Activated T-helper 17 cell treated with anti-CD3 and anti-CD28 coated beads, Interleukin-2, amount 50 U/mL, for 72 hours (primary cell): ENCODE measurements at places on chromosomes 12 and 14.

- H3K4me3 ChIP-seq = peak overlapping the region; percentile 61
- H3K36me3 ChIP-seq = no peaks in the 10 kb centered on the region
- H3K4me1 ChIP-seq = peaks cover 18% of the 10 kb centered on the region
- H3K27me3 ChIP-seq = no peaks in the 10 kb centered on the region
- H3K27ac ChIP-seq = peak overlapping the region; percentile 85
- ATAC-seq = peak; percentile 88
Observed at GRCh38 chr14:65179918-65180724, 77.8 kb upstream of the MAX start.

GRCh38 chr12:131347345-131347714, 363.6 kb upstream of the SFSWAP start:
- peaks cover 17% of the 10 kb centered on the region for H3K27me3 ChIP-seq
- no peaks in the 10 kb centered on the region for H3K36me3 ChIP-seq
- no peak overlapping the region for H3K4me3 ChIP-seq
- ATAC-seq = no peak
- no peaks in the 10 kb centered on the region for H3K4me1 ChIP-seq

DNA sequence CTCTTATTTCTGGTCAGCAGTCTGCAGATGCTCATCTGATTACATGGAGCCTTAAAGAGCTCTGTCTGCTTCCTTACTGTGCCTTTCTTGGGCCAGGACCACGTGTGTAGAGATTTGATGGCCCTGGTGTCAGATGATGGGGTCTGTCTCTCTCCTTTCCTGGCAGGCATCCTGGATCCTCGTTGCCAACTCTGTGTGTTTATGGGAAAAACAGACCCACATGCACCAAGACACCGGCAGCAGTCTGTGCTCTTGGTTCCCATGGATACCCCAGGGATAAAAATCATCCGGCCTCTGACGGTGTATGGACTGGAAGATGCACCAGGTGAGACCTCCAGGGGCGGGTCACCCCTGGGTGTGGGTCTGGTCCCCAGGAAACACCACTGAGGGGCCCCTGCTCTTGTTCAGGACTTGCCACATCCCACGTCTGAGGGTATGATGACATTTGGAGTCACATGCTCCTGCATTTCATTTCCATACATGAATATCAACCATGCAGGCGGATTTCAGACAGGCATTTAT, 18.5 kb upstream of the ALDH2 start:
- peaks cover 65% of the 10 kb centered on the region for H3K36me3 ChIP-seq
- no peaks in the 10 kb centered on the region for H3K27me3 ChIP-seq

- no peaks in the 10 kb centered on the region for H3K36me3 ChIP-seq
- no peak for ATAC-seq
Observed at GRCh38 chr14:100834794-100835547, 9.1 kb downstream of the MEG3 start.

DNA sequence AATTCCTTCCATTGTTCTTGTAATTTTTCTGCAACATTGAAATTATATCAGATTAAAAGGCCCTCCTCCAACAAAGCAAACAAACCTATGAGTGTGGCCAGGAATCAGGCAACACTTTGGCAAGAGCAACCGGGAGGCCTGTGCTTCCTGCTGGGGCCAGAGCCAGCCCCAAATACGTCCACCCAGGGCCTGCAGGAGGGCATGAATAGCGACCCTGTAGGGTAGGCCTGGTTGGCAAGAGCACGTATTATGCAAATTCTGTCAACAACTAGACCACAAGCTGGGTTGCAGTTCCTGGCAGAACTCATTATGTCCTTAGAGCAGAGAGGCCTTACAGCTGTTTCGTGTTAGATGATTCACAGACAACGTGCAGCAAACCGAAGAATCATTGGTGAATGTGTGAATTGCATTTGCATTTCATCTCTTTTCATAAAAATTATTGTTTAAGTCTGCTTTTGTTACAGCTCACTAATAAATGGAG, 26.9 kb upstream of the LGALS3 start:
- peak overlapping the region; percentile 90 for H3K4me3 ChIP-seq
- peaks cover 50% of the 10 kb centered on the region for H3K4me1 ChIP-seq
- H3K27me3 ChIP-seq = no peaks in the 10 kb centered on the region
- peak; percentile 62 for ATAC-seq

DNA sequence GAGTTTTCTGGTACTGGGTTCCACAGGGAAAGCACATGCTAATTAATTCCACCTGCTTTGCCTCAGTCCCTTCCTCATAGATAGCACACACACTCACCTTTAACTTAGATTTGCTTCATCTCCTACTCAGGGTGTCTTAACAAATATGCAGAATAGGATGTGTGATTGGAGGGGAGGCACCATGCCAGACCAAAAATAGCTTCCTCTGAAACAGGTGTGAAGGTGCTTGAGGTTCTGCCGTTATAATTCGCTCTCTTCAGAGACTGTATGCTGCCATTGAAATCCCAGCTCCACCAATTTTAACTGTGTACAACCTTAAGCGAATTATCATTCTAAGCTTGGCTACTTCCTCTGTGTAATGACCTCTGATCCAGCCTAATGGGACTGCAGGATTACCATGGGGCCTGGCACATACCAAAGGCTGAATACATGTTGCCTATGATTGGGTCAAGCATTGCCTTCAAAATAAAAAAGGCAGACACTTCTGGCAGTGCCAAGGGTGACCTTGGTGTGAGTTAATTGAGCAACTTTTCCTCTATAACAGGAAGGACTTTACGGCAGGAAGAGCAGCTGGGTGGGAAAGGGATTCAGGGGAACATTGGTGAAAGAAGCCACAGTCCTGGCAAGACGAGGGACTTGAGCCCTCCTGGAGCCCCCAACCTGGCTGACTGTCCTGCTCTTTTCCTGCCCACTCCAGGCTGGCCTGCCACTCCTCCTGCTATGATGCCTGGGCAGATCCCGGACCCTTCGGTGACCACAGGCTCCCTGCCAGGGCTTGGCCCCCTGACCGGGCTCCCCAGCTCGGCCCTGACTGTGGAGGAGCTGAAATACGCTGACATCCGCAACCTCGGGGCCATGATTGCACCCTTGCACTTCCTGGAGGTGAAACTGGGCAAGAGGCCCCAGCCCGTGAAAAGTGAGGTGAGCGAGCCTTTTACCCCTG, 9.7 kb downstream of the JDP2 start:
- ATAC-seq = no peak
- no peak overlapping the region for H3K27ac ChIP-seq
- no peak overlapping the region for H3K4me3 ChIP-seq
- no peaks in the 10 kb centered on the region for H3K36me3 ChIP-seq

GRCh38 chr12:11749943-11750690, 100.6 kb downstream of the ETV6 start:
- peaks cover 43% of the 10 kb centered on the region for H3K4me1 ChIP-seq
- peaks cover 61% of the 10 kb centered on the region for H3K36me3 ChIP-seq
- no peak overlapping the region for H3K27ac ChIP-seq
- H3K4me3 ChIP-seq = no peak overlapping the region

DNA sequence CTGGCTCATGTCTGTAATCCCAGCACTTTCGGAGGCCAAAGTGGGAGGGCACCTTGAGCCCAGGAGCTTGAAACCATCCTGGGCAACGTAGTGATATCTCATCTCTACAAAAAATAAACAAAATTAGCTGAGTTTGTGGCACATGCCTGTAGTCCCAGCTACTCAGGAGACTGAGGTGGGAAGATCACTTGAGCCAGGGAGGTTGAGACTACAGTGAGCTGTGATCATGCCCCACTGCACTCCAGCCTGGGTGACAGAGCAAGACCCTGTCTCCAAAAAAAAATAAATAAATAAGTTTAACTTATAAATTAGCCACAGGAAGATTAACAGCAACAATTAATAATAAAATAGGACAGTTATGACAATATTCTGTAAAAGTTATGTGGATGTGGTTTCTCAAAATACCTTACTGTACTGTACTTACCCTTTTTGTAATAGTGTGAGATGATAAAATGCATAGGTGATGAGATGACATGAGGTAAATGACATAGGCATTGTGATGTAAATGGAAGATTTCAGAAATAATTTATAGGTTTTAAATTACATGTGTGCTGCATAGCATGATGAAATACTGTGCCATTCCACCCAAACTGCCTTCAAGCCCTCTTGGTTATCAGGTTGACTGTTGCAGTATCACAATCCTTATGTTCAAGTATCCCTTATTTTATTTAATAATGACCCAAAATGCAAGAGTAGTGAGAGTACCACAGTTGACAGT, 22.0 kb downstream of the USP15 start:
- no peak for ATAC-seq
- peaks cover 58% of the 10 kb centered on the region for H3K4me1 ChIP-seq
- H3K36me3 ChIP-seq = peaks cover 38% of the 10 kb centered on the region
- H3K4me3 ChIP-seq = peak overlapping the region; percentile 28

- no peaks in the 10 kb centered on the region for H3K36me3 ChIP-seq
- no peak overlapping the region for H3K4me3 ChIP-seq
- peaks cover 10% of the 10 kb centered on the region for H3K4me1 ChIP-seq
- no peak overlapping the region for H3K27ac ChIP-seq
- no peaks in the 10 kb centered on the region for H3K27me3 ChIP-seq
Observed at GRCh38 chr14:76998910-76999309, 29.6 kb downstream of the IRF2BPL start.

- no peak for ATAC-seq
- H3K27me3 ChIP-seq = no peaks in the 10 kb centered on the region
- H3K4me3 ChIP-seq = no peak overlapping the region
- no peak overlapping the region for H3K27ac ChIP-seq
Observed at GRCh38 chr12:56431850-56432249, 17.4 kb downstream of the TIMELESS start.

DNA sequence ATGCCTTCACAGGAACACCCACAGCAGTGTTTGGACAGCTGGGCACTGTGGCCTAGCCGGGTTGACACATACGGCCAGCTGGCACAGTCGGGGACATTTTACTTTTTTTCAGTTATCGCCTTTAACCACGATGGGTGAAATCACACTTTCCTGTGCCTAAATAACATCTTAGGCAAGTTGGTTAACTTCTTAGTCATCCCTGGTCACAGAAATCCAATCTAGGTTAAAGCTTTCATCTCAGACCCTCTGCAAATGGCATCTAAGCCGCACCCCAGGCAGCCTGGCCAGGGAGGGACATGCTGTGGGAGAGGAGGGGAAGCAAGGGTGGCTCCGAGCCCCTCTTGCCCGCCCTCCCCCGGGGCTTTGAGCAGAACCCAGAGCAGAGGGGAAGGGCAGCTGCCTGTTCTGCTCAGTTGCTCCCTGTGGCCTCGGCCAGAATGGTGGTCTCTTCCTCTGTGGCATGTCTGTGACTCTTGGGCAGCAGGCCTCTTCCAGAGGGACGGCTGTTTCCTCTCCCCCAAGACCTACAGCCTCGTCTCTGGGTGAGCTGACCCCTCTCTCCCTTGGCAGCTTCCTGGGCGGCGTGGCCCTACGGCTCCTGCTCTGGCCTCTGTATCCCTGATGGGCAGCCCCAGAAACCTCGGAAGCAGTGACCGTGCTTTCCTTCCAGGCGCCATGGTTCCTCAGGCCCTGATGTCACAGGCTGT, 85.4 kb upstream of the DYNC1H1 start:
- peak; percentile 71 for ATAC-seq
- peak overlapping the region; percentile 65 for H3K4me3 ChIP-seq
- peaks cover 51% of the 10 kb centered on the region for H3K4me1 ChIP-seq
- peaks cover 63% of the 10 kb centered on the region for H3K36me3 ChIP-seq
- peak overlapping the region; percentile 87 for H3K27ac ChIP-seq

- H3K4me3 ChIP-seq = no peak overlapping the region
- H3K4me1 ChIP-seq = no peaks in the 10 kb centered on the region
- ATAC-seq = no peak
- H3K27me3 ChIP-seq = no peaks in the 10 kb centered on the region
- peak overlapping the region; percentile 50 for H3K27ac ChIP-seq
Observed at GRCh38 chr12:116969615-116970585, 59.1 kb downstream of the FBXW8 start.

GRCh38 chr14:75109877-75110276, 17.0 kb downstream of the NEK9 start:
- H3K27ac ChIP-seq = no peak overlapping the region
- H3K36me3 ChIP-seq = peaks cover 95% of the 10 kb centered on the region
- H3K4me3 ChIP-seq = no peak overlapping the region
- peaks cover 8% of the 10 kb centered on the region for H3K4me1 ChIP-seq

DNA sequence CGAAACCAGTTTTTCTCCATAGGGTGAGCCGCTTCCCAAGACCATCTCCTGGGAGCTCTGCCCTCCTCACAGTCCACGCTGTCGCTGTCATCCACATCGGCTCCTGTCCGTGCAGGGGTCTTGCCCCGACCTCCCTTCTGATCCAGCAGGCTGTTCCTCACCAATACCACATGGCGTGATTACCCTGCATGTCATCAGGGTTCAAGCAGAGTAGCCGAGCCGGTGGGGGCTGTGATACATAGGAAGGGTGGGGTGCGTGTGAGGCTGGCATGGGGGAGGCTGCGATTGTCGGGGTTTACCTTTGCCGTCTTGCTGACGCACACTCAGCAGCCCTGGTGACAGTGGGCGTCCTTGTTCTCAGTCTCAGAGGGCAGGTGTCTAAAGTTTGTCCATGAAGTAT, 17.0 kb downstream of the TEDC1 start:
- H3K4me1 ChIP-seq = no peaks in the 10 kb centered on the region
- H3K27ac ChIP-seq = no peak overlapping the region
- no peak overlapping the region for H3K4me3 ChIP-seq
- H3K36me3 ChIP-seq = no peaks in the 10 kb centered on the region

DNA sequence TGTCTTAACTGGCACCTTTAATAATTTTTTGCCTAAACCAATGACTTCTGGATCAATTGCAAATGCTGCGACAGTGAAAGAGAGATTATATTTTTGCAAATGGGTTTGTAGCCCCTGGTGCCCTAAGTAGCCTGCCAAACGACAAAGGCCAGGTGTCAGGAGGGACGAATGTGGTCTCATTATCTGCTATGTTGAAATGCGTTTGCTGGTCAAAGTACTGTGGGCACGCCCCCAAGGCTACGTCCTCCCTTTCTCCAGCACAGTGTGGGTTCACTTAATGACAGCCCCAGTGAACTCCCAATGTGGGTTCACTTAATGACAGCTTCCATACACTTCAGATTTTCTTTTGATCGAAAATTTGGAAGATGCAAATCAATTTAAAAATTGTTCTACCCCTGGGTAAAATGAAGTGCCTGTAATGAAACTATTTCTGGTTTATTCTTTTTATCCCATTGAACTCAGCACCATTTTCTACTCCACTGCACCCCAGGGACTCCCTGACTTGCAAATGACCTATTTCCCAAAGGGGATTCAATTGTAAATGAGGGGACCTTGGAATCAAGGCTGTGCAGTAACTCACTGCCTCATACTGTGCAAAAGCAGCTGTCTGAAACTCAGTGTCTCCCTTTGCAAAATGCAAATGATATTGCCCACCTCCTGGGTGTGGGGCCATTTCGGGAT, 1.4 kb downstream of the SERPINA11 start:
- no peaks in the 10 kb centered on the region for H3K36me3 ChIP-seq
- H3K27me3 ChIP-seq = peaks cover 26% of the 10 kb centered on the region
- H3K4me1 ChIP-seq = no peaks in the 10 kb centered on the region

DNA sequence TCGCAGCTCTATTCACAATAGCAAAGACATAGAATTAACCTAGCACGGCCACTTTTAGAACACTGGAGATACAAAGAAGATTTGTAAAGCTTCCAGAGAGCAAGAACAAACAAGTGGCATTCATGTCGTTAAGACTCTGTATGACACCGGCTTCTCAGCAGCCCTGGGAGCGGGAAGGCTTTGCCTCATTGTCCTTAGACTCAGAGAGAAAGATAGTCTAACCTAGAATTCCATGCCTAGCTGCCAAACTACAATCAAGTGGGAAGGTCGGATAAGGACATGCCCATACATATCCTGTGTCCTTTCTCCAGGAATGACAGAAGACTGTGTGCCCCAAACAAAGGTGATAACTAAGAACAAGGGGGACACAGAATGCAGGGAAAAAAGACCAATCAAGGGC, 1038.3 kb downstream of the BCL11B start:
- H3K4me3 ChIP-seq = peak overlapping the region; percentile 51
- H3K4me1 ChIP-seq = peaks cover 51% of the 10 kb centered on the region
- no peaks in the 10 kb centered on the region for H3K36me3 ChIP-seq
- peak overlapping the region; percentile 82 for H3K27ac ChIP-seq
- no peak for ATAC-seq
